Caco-2 (cell line): ENCODE measurements at places on chromosomes 12 and 14. TPM values are rescaled to one million over a fixed set of nuclear protein-coding genes. Genes with fewer than 3 reads are reported as not detected.
A peak's percentile ranks its signal among the peaks of the same experiment; 100 is the strongest.

- H3K4me1 ChIP-seq = no peaks in the 10 kb centered on the region
- no peaks in the 10 kb centered on the region for H3K36me3 ChIP-seq
- no peak overlapping the region for H3K27ac ChIP-seq
Measured at GRCh38 chr12:219891-220352, 6.0 kb upstream of the SLC6A12 start.

- no peaks in the 10 kb centered on the region for H3K36me3 ChIP-seq
- H3K27me3 ChIP-seq = no peaks in the 10 kb centered on the region
- H3K4me3 ChIP-seq = no peak overlapping the region
- peak overlapping the region; percentile 86 for H3K27ac ChIP-seq
- H3K4me1 ChIP-seq = peaks cover 35% of the 10 kb centered on the region
- peak; percentile 78 for DNase-seq
Measured at GRCh38 chr14:34051966-34052657, 101.2 kb upstream of the EGLN3 start.

Gene DTX1
- not detected in 2 replicates for total RNA-seq

DNA sequence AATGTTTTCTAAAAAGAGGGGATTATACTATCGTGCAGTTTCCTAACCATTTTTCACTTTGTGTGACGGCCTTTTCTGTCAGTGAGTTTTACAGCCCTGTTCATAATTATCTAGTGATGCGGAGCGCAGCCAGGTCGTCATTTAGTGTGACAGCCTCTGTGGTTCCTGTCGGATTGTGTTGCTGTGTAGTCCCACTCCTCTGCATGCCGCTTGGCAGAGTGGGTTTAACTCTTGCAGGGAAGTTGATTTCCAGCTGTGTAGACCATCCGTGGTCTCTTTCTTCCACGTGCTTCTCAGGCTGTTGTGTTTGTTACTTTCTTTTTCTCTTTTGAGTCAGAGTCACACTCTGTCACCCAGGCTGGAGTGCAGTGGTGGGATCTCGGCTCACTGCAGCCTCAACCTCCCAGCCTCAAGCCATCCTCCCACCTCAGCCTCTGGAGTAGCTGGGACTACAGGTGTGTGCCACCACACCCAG, 8.6 kb downstream of the RAN start:
- DNase-seq = no peak
- H3K27me3 ChIP-seq = no peaks in the 10 kb centered on the region
- no peak overlapping the region for H3K4me3 ChIP-seq
- H3K36me3 ChIP-seq = no peaks in the 10 kb centered on the region
- no peak overlapping the region for H3K27ac ChIP-seq

- no peaks in the 10 kb centered on the region for H3K4me1 ChIP-seq
- H3K27me3 ChIP-seq = no peaks in the 10 kb centered on the region; the same call in 1 of the 2 replicates
- H3K27ac ChIP-seq = no peak overlapping the region
- no peaks in the 10 kb centered on the region for H3K36me3 ChIP-seq
- no peak overlapping the region for H3K4me3 ChIP-seq
- no peak for DNase-seq
Measured at GRCh38 chr12:47377414-47378221, 297.9 kb upstream of the AMIGO2 start.

Gene RNASE3
- not detected in 2 replicates for total RNA-seq

DNA sequence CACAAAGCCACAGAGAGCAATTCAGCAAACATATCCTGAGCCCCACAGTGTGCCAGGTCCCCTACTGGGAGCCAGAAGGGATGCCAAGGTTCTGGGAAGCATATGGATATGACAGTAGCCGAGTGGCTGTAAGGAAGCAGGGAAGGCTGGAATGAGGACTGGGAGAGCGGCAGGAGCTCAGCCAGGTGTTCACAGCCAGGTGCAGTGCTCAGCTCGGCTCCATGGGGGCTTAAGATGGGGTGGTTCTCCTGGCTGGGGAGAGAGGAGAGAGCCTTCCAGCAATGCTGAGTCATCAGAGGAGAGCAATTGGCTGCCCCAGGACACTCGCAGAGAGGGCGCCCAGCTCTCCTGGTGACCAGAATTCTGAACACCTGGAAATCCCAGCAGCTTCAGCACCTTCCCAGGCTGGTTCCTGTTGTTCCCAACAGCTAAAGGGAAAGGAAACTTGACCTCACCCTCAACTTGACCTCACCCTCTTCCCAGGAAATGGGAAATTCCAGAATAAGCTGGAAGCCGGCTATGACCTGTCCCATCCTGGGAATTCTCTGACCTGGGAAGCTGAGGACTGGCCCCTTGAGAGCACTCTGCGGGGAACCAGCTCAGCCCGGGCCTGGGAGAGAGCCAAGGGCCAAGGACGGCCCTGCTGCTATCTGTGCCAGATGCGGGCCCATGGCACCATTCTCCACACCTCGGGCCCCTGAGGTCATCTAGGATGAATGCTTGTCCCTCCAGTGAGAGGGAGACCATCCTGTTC, 34.6 kb downstream of the SLC6A12 start:
- no peaks in the 10 kb centered on the region for H3K27me3 ChIP-seq
- H3K4me3 ChIP-seq = no peak overlapping the region
- no peak for DNase-seq
- peaks cover 12% of the 10 kb centered on the region for H3K4me1 ChIP-seq
- H3K27ac ChIP-seq = peak overlapping the region; percentile 58

Gene AMN
- total RNA-seq = 70.7 TPM in 2 replicates

- no peak overlapping the region for H3K4me3 ChIP-seq
- H3K36me3 ChIP-seq = no peaks in the 10 kb centered on the region
- no peaks in the 10 kb centered on the region; the same call in 1 of the 2 replicates for H3K27me3 ChIP-seq
- no peaks in the 10 kb centered on the region for H3K4me1 ChIP-seq
- no peak overlapping the region for H3K27ac ChIP-seq
- no peak for DNase-seq
Measured at GRCh38 chr14:94011795-94012194, 14.3 kb upstream of the OTUB2 start.

GRCh38 chr12:64544371-64545080, 65.8 kb upstream of the RASSF3 start:
- no peak for DNase-seq
- H3K27me3 ChIP-seq = no peaks in the 10 kb centered on the region
- no peaks in the 10 kb centered on the region for H3K4me1 ChIP-seq
- H3K36me3 ChIP-seq = no peaks in the 10 kb centered on the region

- H3K27me3 ChIP-seq = no peaks in the 10 kb centered on the region
- H3K4me3 ChIP-seq = no peak overlapping the region
- no peaks in the 10 kb centered on the region for H3K4me1 ChIP-seq
- no peak for DNase-seq
- H3K27ac ChIP-seq = no peak overlapping the region
- H3K36me3 ChIP-seq = no peaks in the 10 kb centered on the region
Measured at GRCh38 chr14:75752907-75753594, 92.0 kb downstream of the TTLL5 start.

DNA sequence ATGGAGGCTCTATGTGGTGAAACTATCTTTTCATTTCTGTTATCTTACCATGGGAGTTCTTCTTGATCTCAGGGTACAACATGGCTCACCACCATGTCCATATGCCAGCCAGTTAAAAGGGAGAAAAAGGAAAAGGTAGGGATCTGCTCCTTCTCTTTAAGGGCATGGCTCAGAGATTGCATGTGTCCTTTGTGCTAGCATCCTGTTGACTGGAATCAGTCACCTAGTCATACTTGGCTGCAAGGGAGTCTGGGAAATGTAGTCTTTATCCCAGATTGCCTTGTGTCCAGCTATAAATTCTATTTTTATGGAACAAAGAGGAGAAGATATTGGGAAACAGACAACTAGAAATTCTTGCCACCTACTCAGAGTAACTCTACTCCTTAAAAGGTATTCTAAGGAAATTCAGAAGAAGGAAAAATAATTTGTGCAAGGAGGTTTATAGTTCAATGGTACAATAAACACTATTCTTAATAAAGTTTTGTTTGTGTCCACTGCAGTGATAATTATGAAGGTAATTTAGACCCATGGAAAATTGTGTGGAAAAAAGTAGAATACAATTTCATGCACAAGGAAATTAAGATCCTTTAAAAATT, 86.4 kb upstream of the RPH3A start:
- DNase-seq = no peak
- no peaks in the 10 kb centered on the region; the same call in 1 of the 2 replicates for H3K27me3 ChIP-seq
- no peaks in the 10 kb centered on the region for H3K4me1 ChIP-seq
- H3K27ac ChIP-seq = no peak overlapping the region
- no peaks in the 10 kb centered on the region for H3K36me3 ChIP-seq
- H3K4me3 ChIP-seq = no peak overlapping the region

DNA sequence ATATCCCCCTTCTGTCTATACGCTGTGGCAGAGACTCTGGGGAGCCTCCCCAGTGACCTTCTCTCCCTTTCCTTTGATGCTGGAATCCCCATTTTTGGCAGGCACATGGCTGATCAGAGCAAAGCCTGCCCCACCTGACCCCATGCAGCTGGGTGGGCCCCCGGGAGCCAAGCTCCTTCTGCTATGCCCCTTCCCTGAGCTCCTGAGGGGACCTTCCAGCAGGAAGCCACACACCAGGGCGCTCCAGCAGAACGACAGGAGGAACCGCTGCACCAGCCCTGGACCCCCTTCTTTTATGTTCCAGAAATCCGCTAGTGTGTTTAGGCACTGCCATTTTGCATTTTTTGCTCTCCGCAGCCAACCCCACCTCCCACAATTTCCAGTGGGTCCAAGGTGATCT, 44.6 kb downstream of the TRAFD1 start:
- DNase-seq = no peak
- H3K4me3 ChIP-seq = no peak overlapping the region
- 0 out of 2 replicates have a peak, but pooled peaks cover 2% of the 10 kb centered on the region for H3K36me3 ChIP-seq
- no peaks in the 10 kb centered on the region for H3K27me3 ChIP-seq

GRCh38 chr12:3091038-3091319, 13.8 kb downstream of the TSPAN9 start:
- H3K4me3 ChIP-seq = no peak overlapping the region
- DNase-seq = no peak
- no peaks in the 10 kb centered on the region; the same call in 1 of the 2 replicates for H3K36me3 ChIP-seq
- no peak overlapping the region for H3K27ac ChIP-seq

GRCh38 chr12:87827638-87828264, 201.4 kb downstream of the C12orf50 start:
- no peak overlapping the region for H3K27ac ChIP-seq
- H3K4me1 ChIP-seq = no peaks in the 10 kb centered on the region
- no peaks in the 10 kb centered on the region for H3K36me3 ChIP-seq
- no peak overlapping the region for H3K4me3 ChIP-seq
- no peak for DNase-seq

DNA sequence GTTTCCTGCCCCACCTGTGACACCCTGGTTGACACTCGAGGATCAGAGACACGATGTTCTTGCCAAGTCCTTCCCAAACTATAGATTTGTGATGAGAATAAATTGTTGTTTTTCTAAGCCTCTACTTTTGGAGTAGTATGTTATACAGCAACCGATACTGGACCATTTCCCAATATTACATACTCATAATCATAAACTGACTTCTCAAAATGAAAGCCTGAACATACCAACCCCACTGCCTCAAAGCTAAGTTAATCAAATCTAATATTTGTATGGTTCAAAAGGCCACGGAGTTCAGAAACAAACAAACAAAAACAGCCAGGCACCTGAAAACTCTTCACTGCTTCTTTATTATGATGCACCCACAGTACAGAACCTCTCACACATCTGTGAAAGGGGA, 52.3 kb upstream of the GPHB5 start:
- H3K4me1 ChIP-seq = no peaks in the 10 kb centered on the region
- H3K36me3 ChIP-seq = no peaks in the 10 kb centered on the region
- no peak for DNase-seq
- no peak overlapping the region for H3K4me3 ChIP-seq
- no peak overlapping the region for H3K27ac ChIP-seq
- no peaks in the 10 kb centered on the region for H3K27me3 ChIP-seq
